ENCODE measurements at places on chromosomes 3 and 15. TPM values are rescaled to one million over a fixed set of nuclear protein-coding genes. Genes with fewer than 3 reads are reported as not detected.

The RETNLB gene
- total RNA-seq: not detected

GRCh38 chr3:9767418-9767817, 2.3 kb downstream of the CAMK1 start:
- H3K4me1 ChIP-seq: no peaks in the 10 kb centered on the region
- H3K36me3 ChIP-seq: no peaks in the 10 kb centered on the region
- no peak overlapping the region for H3K4me3 ChIP-seq
- no peaks in the 10 kb centered on the region for H3K27me3 ChIP-seq
- H3K27ac ChIP-seq: no peak overlapping the region
- DNase-seq: no peak

GRCh38 chr3:155989536-155989935, 119.1 kb downstream of the GMPS start:
- no peaks in the 10 kb centered on the region for H3K36me3 ChIP-seq
- H3K4me1 ChIP-seq: peaks cover 4% of the 10 kb centered on the region
- no peaks in the 10 kb centered on the region for H3K27me3 ChIP-seq
- H3K4me3 ChIP-seq: no peak overlapping the region
- DNase-seq: no peak

DNA sequence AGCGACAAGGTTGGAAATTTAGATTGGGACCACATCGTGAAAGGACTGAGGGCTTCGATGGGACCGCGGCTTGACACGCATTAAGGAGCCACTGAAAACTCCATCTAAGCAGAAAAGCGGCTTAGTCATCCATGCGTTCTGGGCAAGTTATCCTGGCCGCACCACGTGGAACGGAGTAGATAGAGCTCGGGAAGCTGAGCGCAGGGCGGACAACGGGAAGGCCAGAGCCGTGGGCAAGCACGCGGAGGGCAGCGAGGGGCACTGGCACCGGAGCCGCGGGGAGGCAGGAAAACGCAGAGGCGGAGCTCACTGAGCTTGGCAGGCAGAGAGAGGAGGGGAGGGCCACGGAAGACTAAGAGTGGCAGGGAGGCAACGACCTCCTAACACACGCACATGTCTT, 61.3 kb upstream of the VGLL4 start:
- no peaks in the 10 kb centered on the region for H3K27me3 ChIP-seq
- H3K36me3 ChIP-seq: peaks cover 11% of the 10 kb centered on the region
- no peaks in the 10 kb centered on the region for H3K4me1 ChIP-seq
- peak; percentile 41 for DNase-seq
- no peak overlapping the region for H3K27ac ChIP-seq
